Stimulated activated naive CD8-positive, alpha-beta T cell treated with anti-CD3 and anti-CD28 coated beads, Interleukin-15, amount 100 ng/mL, for 72 hours (primary cell): ENCODE measurements at places on chromosomes 3 and 15.

DNA sequence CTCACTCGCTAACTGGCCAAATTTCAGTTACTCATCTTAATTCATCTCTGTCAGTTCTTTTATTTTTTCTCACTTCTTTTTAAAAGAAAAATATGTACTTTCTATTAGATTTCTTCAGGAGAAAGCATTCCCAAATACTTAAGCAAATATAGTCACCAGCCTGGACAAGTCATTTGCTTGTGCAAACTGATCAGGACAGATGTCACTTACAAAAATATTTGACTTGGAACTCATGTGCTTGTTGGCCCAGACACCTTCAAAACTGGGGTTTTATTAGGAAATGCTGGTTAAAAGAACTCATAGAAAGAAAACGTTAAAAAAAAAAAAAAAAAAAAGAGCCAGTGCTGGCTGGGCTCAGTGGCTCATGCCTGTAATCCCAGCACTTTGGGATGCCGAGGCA, 31.3 kb upstream of the FOXP1 start:
- DNase-seq: no peak

- DNase-seq: no peak
Measured at GRCh38 chr3:34396956-34397355, 598.5 kb downstream of the PDCD6IP start.

DNA sequence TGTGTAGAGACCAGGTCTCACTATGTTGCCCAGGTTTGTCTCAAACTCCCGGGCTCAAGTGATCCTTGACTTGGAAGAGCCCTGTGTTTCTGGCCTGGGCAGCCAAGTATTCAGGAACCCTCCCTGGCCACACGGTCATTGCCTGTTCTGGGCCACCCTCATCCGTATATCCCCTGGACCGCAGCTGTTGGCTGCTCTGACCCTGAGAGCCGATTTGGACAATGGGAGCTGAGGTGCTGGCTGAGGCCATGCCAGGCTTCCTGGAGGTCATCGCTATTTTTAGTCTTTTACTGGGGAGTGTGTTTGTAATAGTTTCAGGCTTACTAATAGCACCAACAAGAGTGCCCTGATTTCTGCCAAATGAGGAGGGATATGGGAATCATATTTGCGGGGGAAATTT, 60.7 kb downstream of the ADAMTS7 start:
- DNase-seq: no peak

- no peak for DNase-seq
Measured at GRCh38 chr15:60494108-60494507, 15.2 kb upstream of the ICE2 start.

- no peak for DNase-seq
Measured at GRCh38 chr3:149581681-149582370, 76.0 kb downstream of the WWTR1 start.

DNA sequence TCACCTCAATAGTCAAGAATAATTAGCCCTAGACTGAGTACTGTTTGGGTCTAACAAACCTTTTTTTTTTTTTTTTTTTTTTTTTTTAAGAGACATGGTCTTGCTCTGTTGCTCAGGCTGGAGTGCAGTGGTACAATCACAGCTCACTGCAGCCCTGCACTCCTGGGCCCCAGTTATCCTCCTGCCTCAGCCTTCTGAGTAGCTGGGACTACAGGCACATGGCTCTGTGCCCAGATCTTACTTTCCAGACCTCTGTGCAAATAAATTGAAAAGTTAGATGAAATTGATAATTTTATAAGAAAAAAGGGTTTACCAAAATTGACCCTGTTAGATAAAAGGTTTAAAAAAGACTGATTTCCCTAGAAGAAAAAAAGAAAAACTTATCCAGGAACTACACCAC, 79.0 kb downstream of the NR2E3 start:
- DNase-seq: no peak

- peak; percentile 99 for DNase-seq
Measured at GRCh38 chr3:120094776-120095225, 554 bp upstream of the GSK3B start.

DNA sequence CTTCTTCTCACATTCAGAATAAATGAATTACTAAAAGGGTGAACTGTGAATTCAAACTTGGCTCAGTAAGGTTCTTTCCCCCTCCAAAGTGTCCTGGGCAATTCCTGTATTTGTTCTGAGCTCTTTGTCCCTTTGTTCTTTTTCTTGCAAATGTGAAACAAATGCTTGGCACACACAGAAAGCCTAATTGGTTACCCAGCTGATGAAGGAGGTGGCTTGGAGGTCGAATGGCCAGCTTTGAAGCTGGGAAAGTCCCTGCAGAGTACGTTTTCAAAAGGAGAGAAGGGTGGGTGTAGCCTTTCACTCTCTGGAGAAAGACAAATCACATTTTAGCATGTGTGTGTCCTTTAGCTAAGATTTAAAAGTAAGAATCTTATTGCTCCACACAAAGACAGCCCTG, 154.4 kb downstream of the PEX5L start:
- no peak for DNase-seq

DNA sequence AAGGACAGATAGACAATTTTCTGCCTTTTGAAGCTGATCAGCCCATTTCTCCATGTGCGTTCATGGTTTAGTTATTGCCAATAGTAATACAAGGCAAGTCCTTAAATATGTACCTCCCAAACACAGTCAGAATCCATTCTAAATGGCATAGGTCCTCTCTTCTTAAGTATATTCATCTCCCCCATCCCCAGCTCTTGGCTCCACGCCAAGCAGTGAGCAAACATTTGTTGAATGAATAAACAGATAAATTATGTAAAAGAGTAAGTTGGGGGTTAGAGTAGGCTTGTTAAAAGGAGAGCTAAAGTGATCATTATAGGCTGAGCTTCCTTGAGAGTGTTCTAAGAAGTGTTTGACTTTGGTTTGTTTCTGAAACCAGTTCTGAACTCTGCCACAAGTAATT, 241.3 kb downstream of the ITPR1 start:
- no peak for DNase-seq

GRCh38 chr15:77869021-77869895, 208.3 kb downstream of the TBC1D2B start:
- no peak for DNase-seq

GRCh38 chr3:17129556-17129955, 244.8 kb downstream of the PLCL2 start:
- no peak for DNase-seq

DNA sequence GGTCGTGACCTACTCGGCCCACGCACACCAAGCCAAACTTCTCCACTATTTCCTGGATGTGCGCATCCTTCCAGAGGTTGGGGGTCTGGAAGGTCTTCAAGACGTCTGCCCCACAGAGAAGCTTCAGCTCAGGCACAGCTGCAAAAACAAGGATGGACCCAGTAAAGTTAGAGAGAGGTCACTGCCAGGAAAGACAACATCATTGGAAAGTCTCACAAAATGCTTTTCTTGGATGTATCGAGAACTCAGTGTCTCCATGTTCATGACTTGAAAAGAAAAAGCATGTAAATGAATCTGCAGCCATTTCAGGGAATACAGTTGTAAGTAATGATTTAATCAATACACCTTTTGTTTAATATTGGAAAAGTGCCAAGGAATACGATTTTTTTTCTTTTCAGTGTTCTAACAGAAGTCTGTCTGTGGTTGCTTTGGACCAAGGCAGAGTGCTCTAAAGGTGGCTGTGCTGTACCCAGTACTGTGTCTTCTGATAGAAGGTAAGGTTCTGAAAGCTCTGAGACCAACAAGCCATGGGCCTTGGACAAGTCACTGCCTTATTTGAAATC, 21.8 kb upstream of the RBP1 start:
- DNase-seq: no peak

DNA sequence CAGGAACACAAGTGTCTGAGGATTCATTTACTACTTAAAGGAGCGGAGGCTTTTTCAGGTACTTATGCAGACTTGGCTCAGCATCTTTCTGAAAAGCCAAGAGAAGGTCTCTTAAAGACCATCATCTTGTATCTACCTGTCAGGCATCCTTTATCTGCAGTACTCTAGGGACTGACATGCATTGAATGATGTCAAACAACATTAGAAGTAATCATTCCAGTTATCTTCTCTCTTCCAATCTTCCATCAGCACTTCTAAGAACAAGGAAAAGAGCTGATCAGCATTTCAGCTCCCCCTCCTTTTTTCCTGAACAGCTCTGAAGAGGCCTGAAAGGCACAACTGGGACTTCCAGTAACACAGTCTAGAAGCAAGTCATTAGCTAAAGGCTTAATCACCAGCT, 214.8 kb downstream of the KCNH8 start:
- no peak for DNase-seq

- no peak for DNase-seq
Measured at GRCh38 chr3:23654571-23654970, 151.2 kb upstream of the UBE2E1 start.

DNA sequence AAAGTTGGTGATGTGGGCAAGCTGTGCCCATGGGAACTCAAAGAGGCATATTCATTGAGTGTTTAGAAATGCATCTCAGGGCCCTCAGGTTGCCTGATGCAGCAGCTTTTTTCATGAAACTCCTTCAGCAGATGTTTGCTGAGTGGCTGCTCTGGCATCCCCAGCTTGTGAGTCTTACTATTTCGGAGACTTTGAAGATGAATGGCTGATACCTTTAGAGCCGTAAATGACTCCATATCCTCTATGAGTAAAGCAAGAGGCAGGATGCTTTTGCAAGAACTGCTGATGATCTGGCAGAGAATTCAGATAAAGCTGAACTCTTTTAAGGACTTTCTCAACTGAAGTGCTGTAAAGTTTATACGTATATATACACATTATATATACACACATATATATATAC, 384.3 kb downstream of the CACNA2D3 start:
- DNase-seq: no peak

DNA sequence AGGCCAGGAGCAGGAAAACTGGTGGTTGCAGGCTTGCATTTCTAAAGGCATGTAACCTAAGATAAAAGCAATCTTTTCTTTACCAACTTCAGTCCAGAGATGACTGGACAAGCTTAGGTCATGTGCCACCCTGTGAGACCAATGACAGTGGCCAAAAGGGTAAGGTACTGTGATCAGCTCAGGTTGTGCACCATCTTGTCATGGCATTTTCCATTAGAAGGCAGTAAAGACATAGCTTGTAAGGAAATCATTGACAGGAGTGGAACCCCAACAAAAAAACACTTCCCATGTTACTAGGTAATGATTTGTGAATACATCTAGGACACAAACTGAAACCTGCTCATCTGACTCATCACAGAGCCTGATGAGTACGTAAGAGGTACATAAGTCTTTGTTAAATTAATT, 35.2 kb downstream of the SSR3 start:
- DNase-seq: no peak

GRCh38 chr3:182294256-182294655, 499.0 kb upstream of the ATP11B start:
- DNase-seq: no peak

DNA sequence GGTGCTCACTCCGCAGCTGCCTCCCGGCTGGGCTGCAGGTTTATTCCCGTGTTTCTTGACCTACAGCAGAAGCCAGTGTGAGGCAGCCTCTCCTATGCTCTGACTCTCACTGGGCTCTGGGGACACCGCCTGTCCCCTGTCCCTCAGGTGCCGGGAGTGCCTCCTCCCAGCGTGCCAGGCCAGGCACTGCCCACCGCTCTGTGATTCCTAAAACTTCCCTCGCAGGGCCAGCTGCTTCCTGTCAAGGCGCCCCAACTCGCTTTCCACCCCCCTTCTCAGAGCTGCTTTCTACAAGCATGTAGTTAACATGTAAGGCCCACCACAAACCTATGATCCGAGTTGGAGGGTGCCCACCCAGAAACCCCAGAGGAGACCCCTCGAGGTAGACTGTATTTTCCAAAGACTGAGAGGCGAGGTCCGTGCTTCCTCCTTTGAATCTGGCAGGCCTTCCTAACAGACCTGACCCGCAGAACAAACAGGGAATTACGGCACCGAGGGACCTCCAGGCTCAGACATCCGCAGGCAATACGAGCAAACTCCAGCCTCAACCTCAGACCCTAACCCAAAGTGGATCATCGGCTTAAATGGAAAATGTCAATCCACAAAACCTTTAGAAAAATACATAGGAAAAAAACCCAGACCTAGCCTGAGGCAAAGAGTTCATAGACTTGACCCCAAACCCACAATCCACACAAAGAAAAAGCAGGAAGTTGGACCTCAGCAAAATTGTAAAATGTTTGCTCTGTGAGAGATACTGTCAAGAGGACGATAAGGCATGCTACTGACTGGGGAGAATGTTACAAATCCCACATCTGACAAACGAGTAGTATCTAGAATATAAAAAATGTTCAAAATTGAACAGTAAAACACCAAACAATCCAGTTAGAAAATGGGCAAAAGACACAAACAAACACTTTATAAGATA, 121.3 kb upstream of the IQSEC1 start:
- no peak for DNase-seq
